RPMI7951 (cell line): ENCODE measurements at places on chromosomes 7 and 10.
A peak's percentile ranks its signal among the peaks of the same experiment; 100 is the strongest.

GRCh38 chr7:151107882-151108281 is 21.6 kb downstream of the AGAP3 start:
- DNase-seq = no peak

GRCh38 chr7:125241548-125241947 is 311.9 kb upstream of the POT1 start:
- no peak for DNase-seq

GRCh38 chr10:80289451-80290287 is at the start of gene MAT1A:
Gene MAT1A (minus strand): TSS chr10:80289658. CDS start chr10:80289423, 235 bp downstream.
- peak; percentile 35 for DNase-seq

DNA sequence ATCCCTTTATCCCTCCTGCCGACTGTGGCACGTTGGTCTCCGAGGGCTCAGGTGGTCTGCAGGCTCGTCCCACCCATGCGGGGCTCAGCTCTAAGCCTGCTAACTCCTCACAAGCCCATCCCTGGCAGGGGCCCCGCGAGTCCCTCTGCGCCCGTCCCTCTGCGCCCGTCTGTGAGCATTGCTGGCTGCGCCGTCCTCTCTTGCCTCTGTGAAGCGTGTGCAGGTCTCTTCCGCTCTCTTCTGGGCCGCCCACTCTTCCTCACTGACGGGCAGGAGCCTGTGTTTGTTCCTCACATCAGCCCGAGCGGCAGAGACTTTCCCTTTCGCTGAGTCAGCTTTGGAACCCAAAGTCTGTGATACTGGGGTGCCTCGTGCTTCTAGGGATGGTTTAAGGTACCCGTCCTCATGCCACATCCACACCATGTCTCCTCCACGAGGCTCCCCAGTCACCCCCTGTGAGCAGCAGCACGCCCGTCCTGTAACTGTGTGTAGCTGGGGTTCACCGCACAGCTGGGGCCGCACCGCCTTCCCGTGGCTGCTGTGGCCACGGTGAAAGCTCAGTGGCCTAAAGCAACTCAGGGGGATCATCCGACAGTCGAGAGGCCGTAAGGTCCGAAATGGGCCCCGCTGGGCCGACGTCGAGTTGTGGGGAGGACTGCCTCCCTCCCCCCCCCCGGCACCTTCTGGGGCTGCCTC is 35.5 kb downstream of the ADGRA1 start:
- no peak for DNase-seq

- no peak for DNase-seq
Measured at GRCh38 chr10:101772895-101773761, 2.8 kb downstream of the FGF8 start.

DNA sequence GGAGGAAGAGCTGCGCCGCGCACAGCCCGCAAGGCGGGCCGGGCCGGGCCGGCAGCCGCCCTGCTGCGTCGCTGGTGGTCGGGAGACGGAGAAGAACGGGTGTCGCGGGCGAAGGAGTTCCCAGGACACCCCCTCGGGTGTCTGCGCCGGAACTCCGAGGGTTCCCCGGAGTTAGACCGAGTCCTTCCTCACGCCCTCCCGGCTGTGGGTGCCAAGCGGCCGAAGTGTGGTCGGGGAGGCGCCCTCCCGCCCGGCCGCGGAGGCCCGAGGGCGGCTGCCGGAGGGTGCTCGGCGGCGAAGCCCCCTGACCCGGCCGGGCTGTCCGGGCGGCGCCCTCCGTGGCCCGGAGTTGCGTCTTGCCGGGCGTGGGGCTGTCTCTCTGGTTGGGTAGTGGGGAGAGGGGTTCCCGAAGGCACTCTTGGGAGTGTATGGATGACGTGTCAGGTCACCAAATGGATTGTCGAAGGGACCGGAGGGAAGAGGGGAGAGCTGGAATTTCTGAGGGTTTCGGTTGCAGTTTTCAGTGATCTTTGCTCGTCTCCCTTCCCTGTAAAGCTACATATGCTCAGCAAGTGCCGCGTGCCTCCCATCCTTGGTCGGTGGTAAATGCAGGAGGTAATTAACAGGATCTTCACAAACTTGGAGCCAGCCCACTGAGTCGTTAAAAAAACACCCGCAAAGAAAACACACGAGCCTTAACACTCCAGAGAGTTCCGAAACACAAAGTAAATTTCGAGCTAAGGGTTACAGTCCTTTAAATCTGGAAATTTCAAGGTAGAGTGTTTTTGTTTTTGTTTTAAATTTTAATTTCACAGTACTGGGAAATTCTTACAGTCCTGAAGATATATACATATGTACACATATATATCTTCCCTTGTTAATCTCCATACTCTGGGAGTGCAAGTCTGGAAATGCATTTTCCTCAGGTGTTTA is 871 bp downstream of the ST7 start:
- peak; percentile 89 for DNase-seq

- no peak for DNase-seq
Measured at GRCh38 chr7:92648067-92648466, 57.9 kb upstream of the FAM133B start.

DNA sequence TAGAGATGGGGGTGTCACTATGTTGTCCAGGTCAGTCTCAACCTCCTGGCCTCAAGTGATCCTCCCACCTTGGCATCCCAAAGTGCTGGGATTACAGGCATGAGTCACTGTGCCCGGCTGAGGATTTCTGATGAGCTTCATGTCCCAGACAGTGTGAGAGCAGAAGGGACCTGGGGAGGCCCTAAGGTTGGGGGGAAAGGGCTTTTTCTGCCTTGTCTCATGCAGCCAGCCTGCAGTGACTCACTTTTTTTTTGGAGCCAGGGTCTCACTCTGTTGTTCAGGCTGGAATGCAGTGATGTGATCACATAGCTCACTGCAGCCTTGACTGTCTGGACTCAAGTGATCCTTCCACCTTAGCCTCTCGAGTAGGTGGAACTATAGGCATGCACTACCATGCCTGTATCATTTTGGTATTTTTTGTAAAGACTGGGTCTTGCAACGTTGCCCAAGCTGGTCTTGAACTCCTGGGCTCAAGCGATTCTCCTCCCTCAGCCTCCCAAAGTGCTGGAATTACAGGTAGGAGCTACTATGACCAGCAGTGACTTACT is 14.6 kb downstream of the COL26A1 start:
- no peak for DNase-seq

- peak; percentile 45 for DNase-seq
Measured at GRCh38 chr10:94402843-94403379, 570 bp downstream of the TBC1D12 start.

DNA sequence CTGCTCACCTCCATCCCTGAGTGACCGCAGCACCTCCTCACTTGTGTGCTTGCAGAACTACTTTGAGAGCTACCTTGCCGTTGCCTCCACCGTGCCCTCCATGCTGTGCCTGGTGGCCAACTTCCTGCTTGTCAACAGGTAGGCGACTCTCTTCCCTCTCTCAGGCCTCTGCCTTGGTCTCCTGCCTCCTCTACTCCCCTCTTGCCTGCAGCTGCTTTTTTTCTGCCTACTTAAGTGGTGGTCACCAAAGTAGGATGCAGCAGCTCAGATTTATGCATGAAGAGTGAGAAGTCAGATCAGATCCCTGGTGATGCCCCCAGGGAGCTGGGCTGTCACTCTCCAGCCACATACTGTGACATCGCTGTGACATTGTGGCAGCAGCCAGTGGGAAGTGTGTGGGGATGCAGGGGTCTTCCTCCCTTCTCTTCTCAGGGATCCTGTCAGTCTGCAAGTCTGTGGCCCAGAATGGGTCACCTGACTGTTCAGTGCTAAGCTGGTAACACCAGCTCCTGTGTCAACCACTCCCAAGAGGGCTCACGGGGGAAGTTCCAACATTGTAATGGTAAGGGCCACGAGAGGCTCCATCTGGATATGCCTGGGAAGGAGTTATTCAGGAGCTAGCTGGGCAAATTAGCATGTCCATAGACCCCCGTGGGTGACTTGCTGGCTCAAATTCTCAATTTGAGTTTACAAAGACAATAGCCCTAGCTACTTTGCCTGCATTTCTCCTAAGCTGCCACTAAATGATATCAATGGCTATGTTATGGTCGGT is 25.3 kb downstream of the SLC29A3 start:
- no peak for DNase-seq

GRCh38 chr10:85524001-85524666 is 842.5 kb downstream of the GRID1 start:
- no peak for DNase-seq

GRCh38 chr7:24967696-24968095 is 12.3 kb downstream of the OSBPL3 start:
- DNase-seq = no peak

DNA sequence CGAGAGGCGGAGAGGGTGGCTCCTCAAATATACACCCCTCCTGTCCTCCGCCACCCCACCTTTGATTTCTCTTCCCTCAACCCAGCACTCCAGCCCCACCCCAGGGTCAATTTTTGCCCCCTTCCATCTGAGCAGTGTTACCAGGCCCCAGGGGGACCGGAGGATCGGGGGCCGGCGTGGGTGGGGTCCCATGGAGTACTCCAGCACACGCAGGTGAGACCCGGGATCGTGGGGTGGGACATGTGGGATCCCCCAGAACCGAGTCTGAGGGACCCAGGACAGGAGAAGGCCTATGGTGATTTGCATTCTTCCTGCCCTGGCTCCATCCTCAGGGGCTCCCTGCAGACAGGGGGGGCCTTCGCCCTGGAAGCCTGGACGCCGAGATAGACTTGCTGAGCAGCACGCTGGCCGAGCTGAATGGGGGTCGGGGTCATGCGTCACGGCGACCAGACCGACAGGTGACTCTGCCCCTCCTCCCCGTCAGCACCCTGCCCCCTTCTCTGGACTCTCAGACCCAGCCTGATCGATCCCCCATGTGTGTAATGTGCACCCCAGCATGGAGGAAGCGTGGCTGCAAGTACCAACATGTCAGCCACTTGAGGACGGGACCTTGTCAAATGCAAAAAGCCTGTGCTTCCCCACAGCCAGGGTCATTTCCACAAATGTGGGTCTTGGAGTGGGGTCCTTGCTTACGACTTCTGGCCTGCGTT is 744 bp downstream of the TRIP6 start:
- DNase-seq = no peak

GRCh38 chr10:60162631-60163030 is 227.0 kb downstream of the ANK3 start:
- no peak for DNase-seq

DNA sequence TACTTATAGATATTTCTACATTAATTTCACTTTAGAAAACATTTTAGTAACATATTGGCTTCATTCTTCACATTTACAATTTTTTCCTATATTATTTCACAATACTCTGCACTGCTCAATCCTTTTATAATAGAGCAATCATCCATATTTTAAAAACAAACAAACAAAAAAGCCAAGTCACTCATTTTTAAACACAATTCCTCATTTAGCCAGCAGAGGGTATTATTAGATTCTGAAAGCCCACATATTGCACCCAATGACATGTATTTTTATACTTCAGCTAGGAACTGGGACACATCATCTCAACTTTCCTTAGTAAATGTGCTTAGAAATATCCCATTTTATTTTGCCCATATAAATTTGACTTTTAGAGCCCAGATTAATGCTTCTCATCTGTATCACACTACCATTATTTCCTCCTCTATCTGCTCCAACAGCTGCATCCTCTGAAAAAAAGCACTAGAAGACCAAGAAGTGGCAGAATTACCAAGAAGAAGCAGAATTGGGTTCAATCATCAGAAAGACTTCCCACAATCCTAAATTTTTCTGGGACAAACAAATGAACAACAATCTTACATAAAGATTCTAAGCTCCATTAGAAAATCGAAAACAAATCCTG is 29.5 kb downstream of the CTNNA3 start:
- DNase-seq = peak; percentile 11

DNA sequence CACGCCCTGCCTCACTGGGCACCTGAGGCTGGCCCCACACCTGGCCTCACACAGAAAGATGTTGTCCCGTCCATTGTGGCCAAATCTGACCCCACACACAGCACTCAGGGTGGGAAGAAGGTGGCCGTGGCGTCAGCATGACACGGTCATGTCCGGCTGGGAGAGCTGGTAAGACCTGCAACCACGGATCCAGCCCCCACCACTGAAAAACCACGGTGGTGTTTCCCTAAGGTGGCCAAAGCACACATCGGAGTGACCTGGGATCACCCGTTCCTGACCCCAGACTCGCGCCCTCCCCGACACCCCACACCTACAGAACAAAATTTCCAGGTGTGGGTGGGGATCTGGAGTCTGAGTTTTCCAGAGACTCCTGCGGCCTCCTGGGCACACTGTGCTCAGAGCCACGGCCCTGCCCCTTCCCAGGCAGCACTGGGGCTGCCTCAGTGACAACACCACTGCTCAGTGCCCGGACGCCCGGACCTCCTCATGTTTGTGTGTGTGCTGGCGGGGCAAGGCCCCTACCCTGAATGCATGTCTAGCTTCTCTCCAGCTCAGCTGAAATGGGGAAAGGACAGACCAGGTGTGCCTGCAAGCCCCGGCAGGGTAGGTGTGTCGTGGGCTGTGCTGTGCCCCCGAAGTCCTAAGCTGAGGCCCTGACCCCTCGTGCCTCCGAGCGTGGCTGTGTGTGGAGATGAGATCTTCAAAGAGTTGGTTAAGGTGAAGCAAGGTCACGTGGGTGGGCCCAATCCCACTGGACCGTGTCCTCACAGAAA is 36.1 kb downstream of the STK32C start:
- no peak for DNase-seq

- DNase-seq = peak; percentile 15
Measured at GRCh38 chr10:52400562-52400961, 86.5 kb downstream of the DKK1 start.

DNA sequence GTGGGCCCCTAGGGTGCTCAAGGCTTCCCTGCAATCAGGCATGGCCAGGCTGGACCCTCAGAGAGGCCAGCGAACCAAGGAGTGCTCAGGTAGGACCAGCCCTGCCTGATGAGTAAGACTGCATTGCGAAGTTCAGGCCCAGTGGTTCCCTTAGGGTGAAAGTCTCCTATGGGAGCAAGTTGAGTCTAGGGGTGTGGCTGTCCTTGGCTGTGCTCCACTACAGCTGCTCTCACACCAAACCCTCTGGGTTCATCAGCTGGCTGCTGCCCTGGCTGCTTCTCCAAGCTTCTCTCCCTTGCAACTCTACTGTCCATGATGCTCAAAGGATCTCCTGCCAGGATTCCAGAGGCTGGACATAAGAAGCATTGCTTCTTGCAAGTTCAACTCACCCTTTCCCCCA is 18.7 kb downstream of the FAM25A start:
- peak; percentile 28 for DNase-seq

GRCh38 chr10:70910486-70911341 is 22.3 kb upstream of the PCBD1 start:
- no peak for DNase-seq

DNA sequence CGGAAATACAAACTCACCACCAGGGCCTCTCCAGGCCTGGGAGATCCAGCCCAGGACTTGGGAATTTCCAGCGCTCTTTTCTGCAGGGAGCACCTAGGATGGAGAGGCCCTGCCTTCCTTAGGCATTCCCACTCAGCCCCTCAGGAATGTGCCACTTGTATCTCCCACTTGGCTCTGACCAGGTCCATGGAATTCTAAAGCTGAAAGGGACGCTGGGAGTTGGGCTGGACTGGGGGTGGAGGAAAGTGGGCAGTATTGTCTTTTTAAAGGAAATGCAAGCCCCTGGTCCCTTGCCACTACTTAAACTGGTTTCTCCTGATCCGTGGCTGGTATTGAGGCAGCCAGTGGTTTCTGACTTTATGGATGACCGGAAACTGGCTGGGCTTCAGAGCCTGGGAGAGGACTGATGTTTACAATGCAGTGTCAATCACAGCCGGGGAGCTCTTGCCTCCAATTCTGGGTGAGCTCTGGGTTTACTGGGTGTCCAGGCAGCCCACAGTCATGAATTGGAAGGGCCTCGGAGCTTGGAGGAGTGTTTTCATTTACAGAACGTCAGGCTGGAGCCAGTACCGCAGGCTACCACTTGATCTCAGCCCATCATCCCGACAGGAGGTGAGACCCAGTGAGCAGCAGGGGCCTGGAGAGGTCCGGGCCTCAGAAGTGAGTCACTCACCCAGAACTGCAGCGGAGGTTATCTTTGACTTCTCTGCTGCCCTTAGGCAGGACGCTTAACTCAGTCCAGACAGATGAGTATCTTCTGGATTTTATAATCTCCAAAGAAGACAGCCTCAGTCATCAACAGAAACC is 27.3 kb downstream of the AGAP3 start:
- DNase-seq = peak; percentile 98

GRCh38 chr7:24754906-24755506 is 2.3 kb downstream of the GSDME start:
- DNase-seq = no peak
